ENCODE measurements at places on chromosomes 6 and 20. TPM values are rescaled to one million over a fixed set of nuclear protein-coding genes. Genes with fewer than 3 reads are reported as not detected.

MYMX gene
- not detected for total RNA-seq

RAB44 gene
- total RNA-seq: not detected

PRR18 gene
- 0.31 TPM for total RNA-seq

CRNKL1 gene
- 27.8 TPM for total RNA-seq

THEMIS gene
- not detected for total RNA-seq

Measured in mesothelial cell of epicardium (in vitro differentiated cells).